Fibroblast of skin of right biceps (primary cell): ENCODE measurements at places on chromosomes 5 and 9.

DNA sequence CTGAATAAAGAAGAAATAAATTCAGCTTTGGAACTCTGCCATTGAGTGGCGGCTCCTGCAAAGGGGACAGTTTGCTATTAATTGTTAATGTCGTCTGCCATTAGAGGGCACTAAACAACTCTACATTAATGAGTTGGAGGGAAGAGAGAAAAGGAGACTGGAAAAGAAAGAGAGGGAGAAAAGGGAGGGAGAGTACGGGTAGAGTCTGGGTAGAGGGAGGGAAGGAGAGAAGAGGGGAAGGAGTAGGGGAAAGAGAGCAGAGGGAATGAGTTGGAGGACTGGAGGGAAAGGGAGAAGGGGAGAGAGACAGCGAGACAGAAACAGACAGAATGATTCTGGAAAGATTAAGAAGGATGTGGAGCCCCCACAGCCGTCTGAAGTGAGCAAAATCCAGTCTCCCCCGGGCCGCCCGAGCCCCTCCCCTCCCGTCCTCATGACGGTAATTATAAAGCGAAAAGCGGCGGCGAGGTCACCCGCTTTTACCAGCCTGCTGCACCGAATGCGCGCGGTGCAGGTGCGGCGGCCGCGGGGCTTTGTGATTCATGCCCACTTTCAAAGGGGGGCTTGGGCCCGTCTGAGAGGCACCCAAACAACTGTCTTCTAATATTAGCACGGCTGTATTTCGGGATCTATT lies 1.9 kb upstream of the FST start:
- peak; percentile 72 for DNase-seq

DNA sequence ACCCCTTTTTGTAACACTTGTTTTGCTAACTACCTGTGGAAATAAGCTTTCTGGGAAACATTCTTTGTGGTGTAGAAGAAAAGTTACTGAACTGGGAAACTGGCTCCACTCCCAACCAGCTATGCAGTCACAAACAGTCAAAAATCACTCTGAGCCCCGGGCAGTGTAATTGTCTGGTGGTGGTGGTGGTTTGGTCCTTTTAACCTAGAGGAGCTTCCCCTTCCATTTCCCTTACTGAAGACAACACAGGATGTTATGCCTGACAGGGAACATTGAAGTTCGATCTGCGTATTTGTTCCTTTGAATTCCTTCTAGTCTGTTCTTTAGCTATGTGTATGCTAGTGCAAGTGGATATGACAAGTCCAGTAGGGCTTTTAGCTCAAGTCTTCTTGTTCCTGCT lies 56.8 kb upstream of the TBCA start:
- DNase-seq = no peak

GRCh38 chr9:77999231-77999631 lies 32.4 kb downstream of the GNAQ start:
- peak; percentile 26 for DNase-seq

DNA sequence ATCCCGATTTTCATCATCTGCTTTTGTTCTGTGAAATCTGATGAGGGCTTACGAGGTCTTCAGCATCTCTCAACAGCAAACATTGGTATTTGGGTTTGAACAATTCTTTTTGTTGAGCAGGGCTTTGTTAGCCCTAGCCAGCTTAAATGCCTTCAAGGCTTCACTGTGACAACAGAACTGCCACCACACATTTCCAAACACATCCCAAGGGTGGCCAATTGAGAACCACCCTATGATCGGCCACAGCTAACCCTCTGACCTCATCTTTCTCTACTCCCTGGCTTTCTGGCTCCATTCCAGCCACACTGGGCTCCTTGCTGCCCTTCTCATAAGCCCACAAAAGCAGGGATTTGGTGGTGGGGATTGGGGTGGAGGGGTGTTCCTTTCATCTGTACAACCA lies 17.6 kb downstream of the MTX3 start:
- no peak for DNase-seq

GRCh38 chr5:147465747-147466146 lies 44.1 kb downstream of the DPYSL3 start:
- DNase-seq = no peak

- no peak for DNase-seq
Measured at GRCh38 chr5:3564827-3565518, 30.7 kb upstream of the IRX1 start.

GRCh38 chr9:104841601-104842141 lies 77.7 kb downstream of the NIPSNAP3B start:
- DNase-seq = no peak
